T-cell (primary cell): ENCODE measurements at places on chromosomes 1 and 21.

- DNase-seq = no peak
Observed at GRCh38 chr1:7888248-7889081, 35.6 kb upstream of the UTS2 start.

DNA sequence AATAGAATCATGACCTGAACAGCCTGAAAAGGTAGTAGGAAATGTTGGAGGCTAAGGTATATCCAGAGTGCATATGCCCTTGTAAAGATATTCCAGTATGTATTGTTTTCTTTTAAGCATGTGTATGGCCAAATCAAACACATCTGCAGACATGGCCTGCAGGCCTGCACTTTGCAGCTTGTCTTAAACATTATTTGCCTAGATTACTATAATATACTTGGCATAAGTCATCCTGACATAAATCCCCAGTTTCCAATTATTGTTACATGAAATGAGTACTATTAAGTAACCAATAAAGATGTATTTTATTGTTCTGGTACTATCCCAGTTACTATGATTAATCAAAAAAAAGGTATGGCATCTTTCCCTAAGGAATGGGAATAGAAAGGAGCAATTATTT is 169.1 kb upstream of the PTBP2 start:
- DNase-seq = no peak

DNA sequence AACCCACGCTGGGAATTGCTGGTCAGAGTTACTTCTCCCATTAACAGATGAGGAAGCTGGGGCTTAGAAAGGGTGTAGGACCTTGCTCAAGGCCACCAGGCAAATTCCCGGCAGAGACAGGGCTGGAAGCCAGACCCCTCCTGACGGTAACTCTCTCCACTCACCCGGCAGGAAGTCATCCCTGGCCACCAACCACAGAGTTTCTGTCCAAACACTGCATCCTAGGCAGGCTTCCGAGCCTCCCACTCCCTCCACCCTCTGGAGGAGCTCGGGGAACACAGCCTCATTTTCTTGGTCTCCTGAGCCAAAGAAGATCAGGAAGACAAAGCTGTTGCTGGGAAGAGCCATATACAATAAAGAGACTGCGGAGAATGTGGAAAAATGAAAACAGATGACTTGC is 25.0 kb upstream of the ZNF436 start:
- no peak for DNase-seq

DNA sequence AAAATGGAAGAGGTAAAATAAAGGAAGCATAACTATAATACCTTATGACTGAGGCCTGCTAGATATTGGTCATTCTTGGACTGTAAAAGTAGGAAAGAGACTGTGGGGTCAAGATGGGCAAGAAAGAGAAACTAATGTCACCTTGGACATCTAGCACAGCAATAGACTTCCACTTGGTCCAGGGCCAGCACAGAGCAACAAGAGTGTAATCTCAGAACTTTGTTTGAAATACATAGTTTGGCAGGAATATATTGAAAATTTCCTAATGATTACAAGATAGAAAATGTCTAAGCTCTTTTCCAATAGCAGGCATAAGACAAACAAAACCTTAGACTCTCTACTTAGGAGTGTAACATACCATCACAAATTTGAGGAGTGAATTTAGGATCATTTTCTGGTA is 4.6 kb downstream of the LRRC8C start:
- DNase-seq = no peak

GRCh38 chr1:181344091-181344490 is 139.2 kb upstream of the CACNA1E start:
- no peak for DNase-seq
